ENCODE measurements at places on chromosomes 5 and 9. TPM values are rescaled to one million over a fixed set of nuclear protein-coding genes. Genes with fewer than 3 reads are reported as not detected.

Gene SLC25A2
- total RNA-seq: not detected

Gene GABRA1
- total RNA-seq: not detected

Gene DDX4
- not detected for total RNA-seq

Gene RNF183
- not detected for total RNA-seq

Gene GARIN3
- total RNA-seq: not detected

Gene F2RL1
- 6.6 TPM for total RNA-seq

Gene HTR4
- total RNA-seq: 2.9 TPM

Gene ZNF883
- 0.98 TPM for total RNA-seq

Gene PCDHGA8
- total RNA-seq: 6.4 TPM

Gene MARVELD2
- 6.4 TPM for total RNA-seq

Gene SPINK13
- not detected for total RNA-seq

Gene ACER2
- total RNA-seq: 3.9 TPM

Gene MSX2
- total RNA-seq: 1.2 TPM

Gene SPATA31A3
- not detected for total RNA-seq

Gene GIN1
- total RNA-seq: 5.4 TPM

Gene IL31RA
- not detected for total RNA-seq

Gene GNA14
- 11.0 TPM for total RNA-seq

Gene PHF24
- 0.25 TPM for total RNA-seq

Gene IRX2
- total RNA-seq: 3.7 TPM

Gene PIP5K1B
- total RNA-seq: 2.9 TPM
